ENCODE measurements at places on chromosomes 1 and 21.
A peak's percentile ranks its signal among the peaks of the same experiment; 100 is the strongest.

DNA sequence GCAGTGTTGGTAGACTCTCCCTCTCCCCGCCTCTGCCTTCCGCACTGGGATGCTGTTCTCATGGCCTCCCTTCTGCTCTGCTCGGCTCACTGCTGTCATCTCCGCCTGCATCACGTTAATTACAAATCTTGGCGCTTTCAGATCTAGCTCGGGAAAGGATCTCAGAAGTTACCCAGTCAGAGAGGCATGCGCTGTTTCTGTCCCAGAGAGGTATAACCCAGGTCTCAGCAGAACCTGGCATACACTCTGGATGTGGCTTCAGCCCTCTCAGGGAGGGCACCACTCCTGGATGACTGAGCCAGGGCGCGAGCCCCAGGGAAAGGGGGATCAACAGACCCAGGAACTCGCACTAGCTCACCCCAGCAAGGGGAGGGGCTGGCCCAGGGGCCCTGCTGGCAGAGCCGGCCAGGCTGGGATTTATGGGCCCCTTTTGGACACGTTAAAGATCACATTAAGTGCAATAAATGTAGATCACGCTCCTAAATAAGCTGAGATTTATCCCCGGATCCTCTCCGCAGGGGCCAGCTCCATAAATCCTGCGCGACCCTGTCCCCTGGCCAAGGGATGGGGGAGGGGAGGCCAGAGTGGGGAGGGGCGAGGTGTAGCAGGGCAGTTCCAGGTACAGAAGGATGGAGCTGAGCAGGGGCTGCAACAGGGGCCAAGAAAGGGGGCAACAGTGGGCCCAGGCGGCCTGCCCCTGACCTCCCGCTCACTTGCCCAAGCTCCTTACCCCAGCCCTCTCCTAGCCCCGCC, 101.3 kb upstream of the ZBTB40 start:
- DNase-seq: no peak

- no peak for DNase-seq
Measured at GRCh38 chr21:44085491-44086321, 21.5 kb upstream of the PWP2 start.

DNA sequence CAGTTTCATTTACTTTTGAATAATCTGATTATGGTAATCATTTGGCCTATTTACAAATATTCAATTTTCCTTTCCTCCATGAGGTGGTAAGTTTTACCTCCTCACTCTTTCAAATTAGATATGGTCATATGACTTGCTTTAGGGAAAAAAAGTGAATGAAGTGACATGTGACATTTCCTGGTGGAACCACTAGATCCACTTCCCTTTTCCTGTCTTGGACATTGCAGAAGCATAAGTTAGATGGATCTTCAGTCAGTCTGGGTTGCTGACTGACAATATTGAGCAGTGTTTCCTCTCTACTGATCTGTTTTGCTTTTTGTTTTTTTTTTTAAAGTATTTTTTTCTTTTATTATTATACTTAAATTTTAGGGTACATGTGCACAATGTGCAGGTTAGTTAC, 481.1 kb upstream of the PTBP2 start:
- DNase-seq: no peak

DNA sequence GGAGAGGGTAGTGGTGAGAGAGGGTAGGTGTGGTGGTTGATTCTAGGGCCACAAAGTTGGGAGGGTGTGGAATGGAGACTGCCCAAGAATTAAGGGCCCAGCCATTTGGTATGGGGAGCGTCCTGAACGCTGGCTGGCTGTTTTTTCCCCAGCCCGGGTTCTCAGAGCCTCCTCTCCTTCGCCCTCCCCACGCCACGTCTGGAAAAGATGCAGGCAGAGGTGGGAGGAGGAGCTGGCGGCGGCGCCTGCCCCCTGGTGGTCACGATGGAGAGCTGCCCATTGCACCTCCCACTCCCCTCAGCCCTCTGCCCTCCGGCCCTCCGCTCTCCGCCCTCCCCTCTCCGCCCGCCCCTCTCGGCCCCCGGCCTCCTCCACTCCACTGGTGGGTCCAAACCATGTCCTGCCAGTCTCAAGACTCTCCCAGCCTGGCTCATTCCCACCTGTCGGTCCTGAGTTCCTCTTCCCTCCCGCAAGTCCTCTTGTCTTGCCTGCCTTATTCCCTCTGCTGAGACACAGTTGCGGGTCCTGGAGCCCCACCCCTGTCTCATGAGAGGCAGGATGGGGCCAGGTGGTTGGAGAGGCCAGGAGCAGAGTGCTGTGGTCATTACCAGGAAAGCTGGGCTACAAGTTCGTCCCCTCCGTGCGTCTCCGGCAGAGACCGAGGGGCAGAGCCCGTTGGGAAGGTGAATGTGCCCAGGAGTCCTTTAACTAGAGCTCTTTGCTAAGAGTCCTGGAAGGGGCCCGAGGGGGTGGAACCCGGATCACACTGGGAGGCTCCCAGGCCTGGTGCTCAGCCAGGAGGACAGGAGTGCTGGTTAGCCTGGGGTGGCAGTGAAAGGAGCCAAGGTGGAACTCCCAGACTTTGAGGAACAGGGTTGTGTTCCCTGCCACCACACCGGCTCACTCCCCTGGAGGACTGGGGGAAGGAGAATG, 22.6 kb downstream of the ETNK2 start:
- DNase-seq: peak; percentile 58

GRCh38 chr1:64231654-64232053, 28.2 kb downstream of the UBE2U start:
- no peak for DNase-seq

Measured in myocyte (in vitro differentiated cells).